ENCODE measurements at places on chromosomes 2 and 18.

GRCh38 chr2:2057125-2057721 lies 273.9 kb downstream of the MYT1L start:
- peak; percentile 26 for DNase-seq

GRCh38 chr2:28958689-28959088 lies 22.4 kb upstream of the TOGARAM2 start:
- DNase-seq, result no peak

GRCh38 chr18:47772374-47773248 lies 157.8 kb downstream of the SMAD2 start:
- peak; percentile 66 for DNase-seq

DNA sequence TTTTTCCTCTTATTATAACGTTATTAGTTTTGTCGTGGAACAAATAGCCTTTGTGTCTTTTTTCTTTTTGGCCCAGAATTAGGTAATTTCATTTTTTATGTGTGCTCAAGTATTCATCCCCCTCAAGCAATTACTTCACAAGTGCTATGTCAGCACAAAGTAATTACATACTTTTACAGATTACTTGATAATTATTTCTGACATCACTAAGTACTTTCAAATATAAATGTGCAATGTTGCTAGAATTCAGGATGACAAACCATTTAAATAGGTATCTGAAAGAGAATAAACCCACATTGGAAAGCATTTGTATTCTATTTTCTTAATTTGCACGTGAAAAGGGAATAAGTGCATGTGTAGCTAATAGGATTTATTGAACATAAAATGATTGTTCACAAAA lies 238.2 kb downstream of the CDH7 start:
- no peak for DNase-seq
